ENCODE measurements at places on chromosomes 5 and 9.
A peak's percentile ranks its signal among the peaks of the same experiment; 100 is the strongest.

GRCh38 chr9:16985559-16986348, 115.3 kb upstream of the BNC2 start:
- no peaks in the 10 kb centered on the region for H3K4me1 ChIP-seq
- no peak overlapping the region for H3K27ac ChIP-seq
- no peaks in the 10 kb centered on the region for H3K36me3 ChIP-seq
- H3K27me3 ChIP-seq: no peaks in the 10 kb centered on the region

GRCh38 chr5:158876263-158876942, 223.3 kb downstream of the EBF1 start:
- H3K27ac ChIP-seq: no peak overlapping the region
- H3K27me3 ChIP-seq: peaks cover 29% of the 10 kb centered on the region
- peaks cover 13% of the 10 kb centered on the region for H3K4me1 ChIP-seq
- no peaks in the 10 kb centered on the region for H3K36me3 ChIP-seq
- DNase-seq: no peak

GRCh38 chr9:106834888-106835287, 28.1 kb upstream of the ZNF462 start:
- no peaks in the 10 kb centered on the region for H3K36me3 ChIP-seq
- H3K4me1 ChIP-seq: no peaks in the 10 kb centered on the region
- no peak overlapping the region for H3K27ac ChIP-seq
- H3K4me3 ChIP-seq: no peak overlapping the region
- DNase-seq: no peak

GRCh38 chr5:172544371-172545095, 90.2 kb upstream of the SH3PXD2B start:
- peaks cover 50% of the 10 kb centered on the region for H3K27me3 ChIP-seq
- H3K36me3 ChIP-seq: no peaks in the 10 kb centered on the region
- no peak overlapping the region for H3K4me3 ChIP-seq
- H3K27ac ChIP-seq: no peak overlapping the region

DNA sequence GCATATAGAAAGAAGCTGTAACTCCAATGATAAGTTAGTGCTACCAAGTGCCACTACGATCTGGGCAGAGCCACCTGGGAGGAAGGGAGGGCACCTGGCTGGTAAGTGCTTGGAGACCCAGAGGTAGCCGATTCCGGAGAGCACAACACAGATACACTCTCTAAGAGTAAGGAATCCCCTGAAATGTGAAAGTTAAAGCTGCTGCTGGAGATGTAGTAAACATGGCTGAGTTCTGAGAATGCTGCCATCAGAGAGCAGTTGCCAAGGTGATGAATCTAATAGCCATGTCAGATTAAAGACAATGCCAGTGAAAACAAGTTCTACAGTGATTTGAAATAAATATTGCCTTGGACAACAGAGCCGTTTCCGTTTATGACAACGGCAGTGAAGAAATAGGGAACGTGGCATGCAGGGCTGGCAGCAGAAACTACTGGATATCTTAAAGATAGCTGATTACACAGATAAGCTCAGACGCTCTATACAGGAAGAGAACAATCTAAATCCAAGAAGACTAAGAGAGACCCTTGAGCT, 561.2 kb upstream of the C9orf72 start:
- no peak overlapping the region for H3K27ac ChIP-seq
- no peaks in the 10 kb centered on the region for H3K4me1 ChIP-seq
- H3K36me3 ChIP-seq: no peaks in the 10 kb centered on the region

- H3K27me3 ChIP-seq: no peaks in the 10 kb centered on the region
- peaks cover 23% of the 10 kb centered on the region for H3K36me3 ChIP-seq
- no peak for DNase-seq
- H3K4me1 ChIP-seq: peaks cover 7% of the 10 kb centered on the region
- no peak overlapping the region for H3K4me3 ChIP-seq
Measured at GRCh38 chr5:176490301-176490700, 42.1 kb downstream of the FAF2 start.

DNA sequence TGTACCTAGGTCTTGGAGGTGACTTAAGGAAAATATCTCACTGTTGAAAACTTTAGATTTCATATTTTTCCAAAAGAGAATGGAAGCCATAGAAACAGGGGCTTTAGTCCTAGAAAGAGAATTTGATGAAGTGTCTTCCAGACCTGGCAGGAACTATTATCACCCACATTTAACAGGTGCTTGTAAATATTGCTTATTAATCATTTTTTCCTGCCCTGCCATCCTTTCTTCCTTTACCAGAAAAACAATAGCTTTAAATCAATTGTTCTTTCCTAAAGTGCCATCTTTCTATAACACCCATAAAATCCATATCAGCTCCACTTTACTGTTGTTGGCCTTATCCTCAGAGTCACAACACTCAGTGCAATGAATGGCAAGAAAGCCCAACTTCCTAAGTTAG, 350.9 kb downstream of the YTHDC2 start:
- H3K4me1 ChIP-seq: no peaks in the 10 kb centered on the region
- H3K27me3 ChIP-seq: peaks cover 3% of the 10 kb centered on the region
- no peak overlapping the region for H3K27ac ChIP-seq
- H3K36me3 ChIP-seq: no peaks in the 10 kb centered on the region
- H3K4me3 ChIP-seq: no peak overlapping the region
- no peak for DNase-seq

GRCh38 chr9:130433168-130433946, 11.4 kb upstream of the ASS1 start:
- no peak overlapping the region for H3K27ac ChIP-seq
- H3K4me3 ChIP-seq: peak overlapping the region; percentile 48

- no peaks in the 10 kb centered on the region for H3K4me1 ChIP-seq
- H3K27ac ChIP-seq: no peak overlapping the region
- H3K27me3 ChIP-seq: no peaks in the 10 kb centered on the region
Measured at GRCh38 chr5:160390787-160391696, 8.8 kb downstream of the FAM200C start.

GRCh38 chr5:140964356-140964755, 1.9 kb upstream of the PCDHAC2 start:
- peaks cover 36% of the 10 kb centered on the region for H3K27me3 ChIP-seq
- H3K36me3 ChIP-seq: peaks cover 3% of the 10 kb centered on the region
- no peak overlapping the region for H3K27ac ChIP-seq
- no peak overlapping the region for H3K4me3 ChIP-seq
- no peak for DNase-seq

GRCh38 chr9:99472240-99472915, 250.3 kb downstream of the SEC61B start:
- H3K4me3 ChIP-seq: no peak overlapping the region
- no peak overlapping the region for H3K27ac ChIP-seq
- H3K27me3 ChIP-seq: no peaks in the 10 kb centered on the region
- DNase-seq: no peak
- H3K4me1 ChIP-seq: no peaks in the 10 kb centered on the region

- no peak overlapping the region for H3K27ac ChIP-seq
- H3K4me1 ChIP-seq: peaks cover 5% of the 10 kb centered on the region
- H3K4me3 ChIP-seq: no peak overlapping the region
- no peaks in the 10 kb centered on the region for H3K27me3 ChIP-seq
Measured at GRCh38 chr5:55936100-55936693, 58.6 kb downstream of the IL6ST start.

- H3K4me3 ChIP-seq: no peak overlapping the region
- peaks cover 24% of the 10 kb centered on the region for H3K4me1 ChIP-seq
Measured at GRCh38 chr5:35478856-35479682, 138.6 kb upstream of the SPEF2 start.

DNA sequence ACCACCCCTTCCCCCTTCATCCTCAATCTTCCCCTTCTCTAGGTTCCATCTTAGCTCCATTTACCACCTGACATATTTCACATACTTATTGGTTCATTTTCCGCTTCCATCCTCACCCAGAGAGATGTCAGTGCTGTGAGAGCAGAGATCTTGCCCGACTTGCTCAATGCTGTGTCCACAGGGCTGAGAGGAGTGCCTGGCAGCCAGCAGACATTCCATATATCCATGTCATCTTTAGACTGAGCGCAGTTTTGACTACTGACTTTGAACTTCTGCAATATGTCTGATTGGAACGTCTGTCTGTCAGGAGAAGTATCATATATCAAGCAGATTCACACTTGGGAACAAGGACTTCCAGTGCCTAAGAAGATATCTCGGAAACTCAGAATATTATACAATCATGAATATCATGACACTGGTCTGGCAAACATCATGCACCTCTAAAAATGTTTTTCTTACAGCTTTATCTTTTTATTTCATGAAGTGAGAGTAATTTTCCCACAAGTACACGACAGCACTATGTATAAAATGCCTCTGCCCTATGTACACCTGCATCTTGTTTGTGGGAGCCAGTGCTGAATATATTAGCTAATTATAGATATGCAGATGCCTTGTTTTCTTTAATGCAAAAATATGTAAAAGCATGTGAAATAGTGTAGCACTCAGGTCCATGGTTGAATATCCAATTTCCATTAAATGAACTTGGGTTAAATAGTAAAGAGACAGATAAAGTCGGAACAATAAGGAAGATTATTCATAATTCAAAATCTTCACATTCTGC, 454.0 kb upstream of the DAP start:
- no peak for DNase-seq
- no peak overlapping the region for H3K27ac ChIP-seq
- no peaks in the 10 kb centered on the region for H3K4me1 ChIP-seq
- H3K27me3 ChIP-seq: no peaks in the 10 kb centered on the region

- H3K27ac ChIP-seq: peak overlapping the region; percentile 35
- H3K4me3 ChIP-seq: no peak overlapping the region
- peaks cover 9% of the 10 kb centered on the region for H3K36me3 ChIP-seq
- DNase-seq: peak; percentile 5
- no peaks in the 10 kb centered on the region for H3K4me1 ChIP-seq
- no peaks in the 10 kb centered on the region for H3K27me3 ChIP-seq
Measured at GRCh38 chr9:93648836-93649235, 72.5 kb downstream of the PHF2 start.

GRCh38 chr9:134306636-134307600, 19.3 kb upstream of the RXRA start:
- no peaks in the 10 kb centered on the region for H3K4me1 ChIP-seq
- no peak overlapping the region for H3K27ac ChIP-seq
- H3K27me3 ChIP-seq: peaks cover 10% of the 10 kb centered on the region
- H3K36me3 ChIP-seq: no peaks in the 10 kb centered on the region
- H3K4me3 ChIP-seq: no peak overlapping the region
- DNase-seq: no peak

DNA sequence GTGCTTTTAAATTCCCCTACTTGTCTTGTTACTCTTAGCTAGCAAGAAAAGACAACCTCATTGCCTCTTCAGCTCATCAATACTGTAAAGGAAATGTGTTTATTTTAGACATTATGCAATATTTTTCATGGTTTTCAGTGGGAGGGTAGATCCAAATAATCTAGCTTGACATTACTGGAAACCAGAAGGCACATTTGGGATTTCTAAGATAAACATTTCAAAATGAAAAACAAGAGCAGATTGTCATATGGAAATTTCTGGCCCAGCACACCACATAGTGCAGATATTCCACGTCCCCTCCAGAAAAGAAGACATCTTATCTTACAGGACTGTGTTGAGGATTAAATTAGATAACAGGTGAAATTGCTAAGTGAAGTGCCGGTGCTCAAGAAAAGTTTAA, 296.9 kb downstream of the MSX2 start:
- H3K4me3 ChIP-seq: no peak overlapping the region
- H3K27me3 ChIP-seq: peaks cover 11% of the 10 kb centered on the region
- no peak overlapping the region for H3K27ac ChIP-seq
- DNase-seq: no peak
- H3K4me1 ChIP-seq: no peaks in the 10 kb centered on the region

Data from progenitor cell of endocrine pancreas (in vitro differentiated cells).